ENCODE measurements at places on chromosomes 2 and 18.

DNA sequence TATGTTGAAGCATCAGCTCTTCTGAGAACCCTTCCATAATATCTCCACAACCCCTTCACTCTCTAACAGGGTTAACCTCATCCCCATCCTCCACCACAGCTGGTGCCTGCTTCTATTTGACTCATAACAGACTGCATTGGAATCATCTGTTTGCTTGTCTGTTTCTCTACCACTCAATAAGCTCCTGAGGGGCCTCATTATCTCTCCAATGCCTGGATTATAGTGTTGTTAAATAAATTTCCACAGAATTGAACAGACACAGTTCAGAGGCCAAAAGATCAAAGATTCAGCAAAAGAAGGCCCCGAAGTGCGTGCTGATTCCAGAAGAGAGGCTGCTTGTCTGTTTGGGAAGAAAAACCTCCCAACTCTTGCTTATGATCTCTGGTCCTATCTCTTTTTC lies 33.7 kb upstream of the FAM98A start:
- no peak for DNase-seq

DNA sequence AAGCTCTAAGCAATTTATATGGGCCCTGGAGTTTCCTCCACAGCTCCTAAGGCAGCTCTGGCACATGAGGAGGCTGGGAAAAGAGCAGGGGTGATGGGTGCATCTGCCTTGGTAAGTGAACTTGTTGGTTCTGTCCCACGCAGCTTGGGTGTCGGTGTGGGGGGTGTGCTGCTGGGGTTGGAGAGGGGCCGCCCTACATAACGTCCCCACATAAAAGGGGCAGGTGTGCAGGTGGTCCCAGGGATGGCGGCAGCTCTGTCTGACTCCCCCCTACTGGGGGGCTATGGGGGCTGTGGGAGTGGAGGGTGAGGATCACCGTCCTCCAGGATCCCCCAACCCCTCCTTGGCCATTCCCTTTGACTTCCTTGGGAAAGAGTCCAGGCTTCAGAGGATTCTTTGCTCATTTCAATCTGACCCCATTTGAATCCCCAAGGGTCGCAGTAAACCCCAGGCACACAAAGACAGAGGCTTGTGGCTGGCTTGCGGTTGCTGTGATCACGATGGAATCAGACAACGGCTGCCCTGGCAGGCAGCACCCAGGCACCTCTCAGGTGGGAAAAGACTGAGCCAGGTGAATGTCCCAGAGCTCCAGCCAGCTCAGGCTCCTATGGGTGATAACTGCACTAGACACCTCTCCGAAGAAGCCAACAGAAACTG lies 34.5 kb upstream of the CD8A start:
- no peak for DNase-seq

DNA sequence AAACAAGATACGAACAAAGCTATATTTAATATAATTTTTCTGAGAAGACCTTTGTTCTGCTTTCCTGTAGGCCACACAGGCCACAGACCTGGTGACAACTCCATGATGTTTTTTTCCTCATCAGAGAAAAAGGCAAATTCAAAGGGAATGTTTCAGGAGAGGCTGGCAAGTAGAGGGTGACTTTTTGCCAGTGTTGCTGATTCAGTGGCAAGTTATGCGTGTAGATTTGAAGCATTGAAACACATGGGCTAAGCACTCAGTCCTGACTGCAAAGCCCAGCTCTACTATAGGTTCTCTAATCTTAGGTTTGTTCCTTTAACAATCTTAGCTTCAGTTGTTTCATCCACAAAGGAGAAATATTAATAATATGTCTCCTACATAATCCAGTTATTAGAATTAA lies 499.8 kb downstream of the SUCLG1 start:
- peak; percentile 37 for DNase-seq

- no peak for DNase-seq
These were observed 639.6 kb downstream of the IRS1 start for GRCh38 chr2:226159875-226160479.

DNA sequence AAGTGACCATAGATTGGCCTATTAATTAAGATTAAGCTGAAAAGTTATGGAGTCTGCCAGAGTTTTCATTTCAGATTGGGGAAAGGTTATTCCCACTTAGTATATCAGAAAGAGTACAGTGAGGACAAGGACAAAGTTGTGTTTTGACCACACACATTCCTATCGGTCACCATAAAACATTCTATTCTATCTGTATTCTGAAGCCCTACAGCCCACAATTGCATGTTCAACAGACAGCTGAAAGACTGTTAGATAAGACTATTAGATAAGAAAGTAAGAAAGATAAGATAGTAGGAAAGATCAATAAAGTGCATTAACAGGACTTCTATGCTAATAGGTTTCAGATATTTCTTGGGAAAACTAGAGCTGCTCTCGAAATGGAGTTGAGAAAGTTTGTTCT lies 26.7 kb upstream of the ACYP2 start:
- no peak for DNase-seq

- DNase-seq, result peak; percentile 86
These were observed 8.7 kb downstream of the FAM178B start for GRCh38 chr2:96977631-96978195.

GRCh38 chr18:57441071-57441794 lies 6.1 kb downstream of the ONECUT2 start:
- peak; percentile 41 for DNase-seq

- DNase-seq, result no peak
These were observed 45.9 kb downstream of the HS1BP3 start for GRCh38 chr2:20604951-20605381.

DNA sequence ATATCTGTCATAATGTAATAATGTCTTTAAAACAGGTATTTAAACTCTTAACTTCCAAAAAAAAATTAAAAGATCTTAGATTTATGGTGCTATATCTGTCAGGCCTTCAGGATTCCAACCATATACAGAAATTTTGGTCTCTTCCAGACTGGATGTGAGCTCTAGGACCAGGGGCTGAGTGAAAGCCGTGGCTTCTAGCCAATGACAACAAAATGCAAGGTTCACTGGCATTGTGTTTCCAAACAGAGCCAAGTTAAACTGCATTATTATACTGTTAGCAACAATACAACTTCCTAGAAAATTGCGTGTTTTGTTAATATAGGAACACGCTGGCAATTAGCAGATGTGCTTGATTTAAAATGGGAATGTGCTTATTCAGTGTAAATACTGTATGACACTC lies 809.8 kb upstream of the SOX11 start:
- DNase-seq, result no peak

- no peak for DNase-seq
These were observed 99.0 kb downstream of the MGAT5 start for GRCh38 chr2:134352844-134353243.

DNA sequence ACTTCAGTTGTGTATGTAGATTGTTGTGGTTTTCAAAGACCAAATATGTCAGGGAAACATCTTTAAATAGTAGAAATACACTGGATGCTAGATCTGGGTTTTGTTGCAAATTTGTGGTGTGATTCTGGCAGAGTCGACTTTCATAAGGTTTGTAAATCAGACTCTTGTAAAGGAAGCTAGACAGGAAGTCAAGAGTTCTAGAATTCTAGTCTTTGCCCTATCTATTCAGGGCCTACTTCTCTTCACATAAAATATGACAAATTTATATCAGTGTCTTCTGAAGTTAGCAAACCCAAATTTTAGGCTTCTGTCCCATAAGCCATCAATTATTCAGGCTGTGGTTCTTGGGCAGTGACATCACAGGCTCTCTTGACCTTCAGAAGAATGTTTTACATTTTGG lies 1579.2 kb upstream of the PIK3C3 start:
- no peak for DNase-seq

DNA sequence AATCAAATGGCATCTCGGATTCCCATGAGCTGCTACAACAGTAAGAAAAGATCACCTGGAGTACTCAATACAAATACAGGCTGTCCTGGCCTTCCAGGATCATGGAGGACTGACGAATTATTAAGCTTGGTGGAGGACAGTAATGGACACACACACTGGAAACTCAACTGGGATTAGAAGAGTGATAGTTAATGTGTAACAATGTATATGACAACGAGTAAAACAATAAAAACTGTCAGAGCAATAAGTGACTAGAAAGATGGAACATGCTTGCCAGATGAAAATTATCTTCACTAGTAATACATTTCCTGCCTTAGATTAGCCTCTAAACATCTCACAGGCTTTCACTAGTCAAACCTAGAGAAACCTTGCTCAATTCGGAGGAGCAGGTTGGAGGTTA lies 49.2 kb upstream of the CDH20 start:
- no peak for DNase-seq

Measured in ELR (cell line).